ENCODE measurements at places on chromosomes 4 and X. TPM values are rescaled to one million over a fixed set of nuclear protein-coding genes. Genes with fewer than 3 reads are reported as not detected.
A peak's percentile ranks its signal among the peaks of the same experiment; 100 is the strongest.

DNA sequence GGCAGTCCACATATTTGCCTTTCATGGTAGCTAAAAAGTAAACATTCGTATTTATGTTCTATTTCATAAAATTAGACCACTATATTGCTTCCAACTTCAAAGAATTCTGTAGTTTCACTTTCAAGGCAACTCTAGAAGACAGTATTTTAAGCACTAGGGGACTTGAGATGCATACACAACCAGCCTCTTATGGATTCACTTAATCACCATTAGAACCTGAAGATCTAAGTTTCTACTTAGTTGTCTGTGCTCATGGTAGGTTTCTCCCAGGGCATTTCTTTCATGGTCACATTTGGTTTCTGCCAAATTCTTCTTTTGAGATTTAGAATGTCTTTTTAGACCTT, 209.9 kb upstream of the HCCS start:
- DNase-seq: no peak

GRCh38 chr4:75490155-75490554, 24.0 kb downstream of the RCHY1 start:
- DNase-seq: no peak

- no peak for DNase-seq
Observed at GRCh38 chr4:155590796-155591585, 75.7 kb upstream of the GUCY1A1 start.

- DNase-seq: no peak
Observed at GRCh38 chrX:14616301-14616700, 87.0 kb downstream of the GLRA2 start.

GRCh38 chrX:1392376-1393068, 609 bp upstream of the SLC25A6 start:
- DNase-seq: no peak

GRCh38 chr4:159235779-159236368, 133.0 kb downstream of the RAPGEF2 start:
- DNase-seq: no peak

- no peak for DNase-seq
Observed at GRCh38 chr4:173532725-173533511, 2.9 kb upstream of the HAND2 start.

GRCh38 chr4:37762294-37762990, 64.0 kb upstream of the PGM2 start:
- no peak for DNase-seq

- DNase-seq: no peak
Observed at GRCh38 chr4:66372706-66373105, 702.4 kb upstream of the EPHA5 start.

DNA sequence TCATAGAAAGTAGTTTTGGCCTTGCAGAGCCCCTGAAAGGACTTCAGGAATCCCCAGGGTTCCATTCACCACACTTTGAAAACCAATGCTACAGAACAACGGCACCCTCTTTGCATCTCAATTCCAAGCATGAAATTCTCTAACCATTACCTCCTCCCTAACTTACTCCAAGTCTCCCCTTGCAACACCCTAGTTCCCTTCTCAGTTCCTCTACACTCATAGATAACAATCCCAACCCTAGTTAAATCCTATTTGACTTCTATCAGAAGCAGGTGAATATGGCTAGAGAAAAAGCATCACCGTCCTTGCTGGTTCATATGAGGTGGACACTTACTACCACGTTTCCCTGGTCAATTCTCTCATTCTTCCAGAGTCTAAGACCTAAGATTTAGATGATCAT, 2.4 kb downstream of the RCHY1 start:
- DNase-seq: no peak

DNA sequence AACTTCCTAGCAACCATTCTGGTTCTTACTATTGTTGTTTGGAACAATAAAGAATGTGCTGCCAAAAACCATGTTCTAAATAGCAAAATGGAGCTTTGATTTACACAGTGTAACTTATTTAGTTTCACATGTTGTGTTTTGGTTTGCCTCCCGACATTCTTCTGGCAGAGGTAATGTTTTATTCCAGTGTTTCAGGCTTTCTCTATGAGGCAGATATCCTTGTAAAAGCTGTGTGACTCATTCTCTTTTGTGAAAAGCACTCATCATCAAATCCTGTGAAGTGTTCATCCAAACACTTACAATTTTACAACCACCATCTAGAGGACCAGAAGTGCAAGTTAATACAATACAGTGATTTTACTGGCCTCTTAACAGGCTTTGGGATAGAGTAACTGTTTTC, 219.0 kb upstream of the GIMD1 start:
- DNase-seq: no peak

GRCh38 chrX:21374994-21375707, 933 bp downstream of the CNKSR2 start:
- DNase-seq: no peak

- DNase-seq: no peak
Observed at GRCh38 chr4:54716478-54717065, 58.8 kb downstream of the KIT start.

GRCh38 chrX:63258144-63258543, 93.0 kb downstream of the SPIN4 start:
- DNase-seq: no peak

DNA sequence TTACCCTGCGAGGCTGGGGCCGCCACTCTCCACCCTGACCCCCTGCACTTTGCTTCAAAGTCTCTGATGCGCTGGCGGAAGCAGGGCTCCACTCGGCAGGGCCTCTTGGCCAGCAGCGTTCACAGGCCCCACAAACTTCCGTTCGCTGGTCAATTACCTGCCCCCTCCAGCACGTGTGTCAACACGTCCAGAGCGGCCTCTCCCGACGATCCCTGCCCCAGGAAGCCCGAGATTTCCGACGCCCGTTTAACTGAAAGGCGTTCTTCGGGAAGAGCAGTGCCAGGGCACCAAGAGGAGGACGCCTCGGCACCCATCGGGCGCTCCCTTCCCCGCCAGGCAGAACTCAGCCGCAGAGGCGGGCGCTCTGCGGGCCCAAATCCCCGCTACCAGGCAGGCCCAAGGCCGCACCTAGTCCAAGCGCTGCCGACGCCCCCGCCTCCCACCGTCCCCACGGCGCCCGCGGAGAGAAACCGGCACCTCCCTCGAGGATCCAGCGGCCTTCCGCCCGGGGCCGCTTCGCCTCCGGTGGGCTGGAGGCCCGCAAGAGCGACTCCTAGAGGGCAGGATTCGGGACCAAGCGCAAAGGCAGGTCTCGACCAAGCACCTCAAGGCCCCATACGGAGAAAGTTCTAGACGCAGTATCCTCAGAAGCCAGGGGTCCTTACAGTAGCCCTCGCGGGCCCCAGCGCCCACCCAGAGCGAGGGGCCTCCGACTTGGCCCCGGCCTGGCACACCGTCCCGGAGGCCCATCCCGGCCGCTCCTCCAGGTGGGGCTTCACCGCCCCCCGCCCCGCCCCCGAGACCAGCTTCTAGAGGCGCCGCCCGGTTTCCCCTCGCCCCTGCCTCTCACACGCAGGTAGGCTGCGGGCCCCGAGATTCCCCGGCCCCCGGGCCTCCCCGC, 586 bp downstream of the BCAP31 start:
- DNase-seq: no peak

DNA sequence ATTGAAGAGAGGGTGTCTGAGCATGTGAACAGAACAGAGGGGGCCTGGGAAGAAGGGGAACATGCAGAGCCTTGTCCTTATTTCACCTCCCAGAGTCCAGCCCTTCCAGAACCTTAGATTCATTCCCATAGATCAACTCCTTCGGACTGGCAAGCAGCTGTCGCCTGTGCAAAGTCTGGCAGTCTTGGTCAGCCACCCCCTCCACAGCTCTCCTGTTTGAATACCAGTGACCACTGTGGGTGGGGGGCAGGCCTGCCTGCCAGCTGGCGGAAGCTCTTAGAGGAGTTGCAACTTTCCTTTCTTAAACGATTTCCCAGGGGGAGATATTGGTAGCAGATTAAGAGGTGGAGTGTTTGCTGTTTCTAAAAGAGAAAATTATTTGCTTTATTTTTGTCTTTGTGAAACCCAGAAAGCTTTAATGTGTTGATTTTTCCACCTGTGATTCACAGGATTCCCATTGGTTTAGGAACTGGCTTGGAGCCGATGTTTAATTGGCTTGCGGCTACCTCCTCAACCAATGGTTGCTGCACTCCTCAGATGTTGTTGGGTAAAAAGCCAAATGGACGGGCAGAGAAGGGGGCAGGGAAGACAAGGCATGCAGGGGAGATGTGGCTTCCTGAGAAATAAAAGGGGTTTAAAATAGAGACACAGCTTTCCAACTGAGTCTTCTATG, 62.2 kb upstream of the PRPS1 start:
- no peak for DNase-seq

DNA sequence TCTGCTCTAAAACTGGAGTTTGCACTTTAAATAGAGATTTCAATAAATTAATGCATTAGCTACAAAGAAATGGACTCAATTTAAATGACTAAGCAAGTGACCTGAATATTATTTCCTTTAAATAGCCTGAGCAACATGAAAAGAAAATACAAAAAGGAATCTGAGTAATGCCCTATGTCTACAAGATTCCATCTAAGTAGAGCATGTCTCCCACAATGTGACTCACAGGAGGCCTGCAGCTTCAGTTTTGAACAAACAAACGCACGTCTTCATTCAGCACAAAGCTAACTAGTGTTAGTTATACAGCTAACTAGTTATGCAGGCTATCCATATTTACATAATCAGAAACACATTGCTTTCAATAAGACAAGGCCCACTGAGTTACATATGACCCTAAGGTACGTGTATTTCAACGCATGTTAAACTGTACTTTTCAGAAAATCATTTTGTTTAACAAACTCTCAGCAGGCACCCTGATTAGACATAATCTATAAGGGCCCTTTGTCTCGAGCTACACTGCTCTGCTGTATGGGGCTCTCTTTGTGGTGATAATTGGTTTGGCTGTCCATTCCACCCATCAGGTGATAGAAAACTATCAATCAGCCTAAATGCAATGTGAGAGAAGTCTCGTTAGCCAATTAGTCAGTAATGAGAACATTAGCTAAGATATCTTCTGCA, 116.5 kb downstream of the MAML3 start:
- DNase-seq: peak; percentile 51

- peak; percentile 20 for DNase-seq
Observed at GRCh38 chr4:14719053-14719452, 283.2 kb upstream of the CPEB2 start.

- DNase-seq: no peak
Observed at GRCh38 chr4:69849969-69850368, 10.0 kb downstream of the SULT1E1 start.

DNA sequence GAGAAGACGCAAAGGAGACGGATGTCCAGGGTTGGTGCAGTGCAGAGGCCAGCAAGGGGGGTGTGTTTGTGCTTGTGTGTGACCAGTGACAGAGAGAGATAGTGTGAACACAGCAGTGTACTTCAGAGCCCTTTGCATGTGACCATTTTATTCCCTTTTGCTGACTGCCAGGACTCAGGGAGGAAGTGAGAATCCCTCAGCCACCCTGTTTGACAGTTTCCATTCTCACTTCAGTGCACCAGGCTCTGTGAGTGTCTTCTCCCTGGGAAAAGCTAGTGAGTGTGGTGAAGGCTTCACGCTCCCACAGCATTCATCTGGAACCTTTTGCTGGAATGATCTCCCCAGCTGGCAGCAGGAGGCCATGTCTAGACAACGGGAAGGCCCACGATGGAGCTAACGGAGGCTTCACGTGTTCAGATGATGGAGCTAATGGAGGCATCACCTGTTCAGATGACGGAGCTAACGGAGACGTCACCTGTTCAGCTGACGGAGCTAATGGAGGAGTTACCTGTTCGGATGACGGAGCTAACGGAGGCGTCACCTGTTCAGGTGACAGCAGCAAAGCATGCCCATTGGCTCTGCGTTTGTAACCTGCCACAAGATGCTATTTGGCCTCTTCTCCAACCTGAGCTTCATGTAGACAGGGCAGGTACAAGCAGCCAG, 195.4 kb downstream of the AFAP1 start:
- no peak for DNase-seq

- DNase-seq: no peak
Observed at GRCh38 chrX:24676403-24677024, 17.2 kb upstream of the POLA1 start.

DNA sequence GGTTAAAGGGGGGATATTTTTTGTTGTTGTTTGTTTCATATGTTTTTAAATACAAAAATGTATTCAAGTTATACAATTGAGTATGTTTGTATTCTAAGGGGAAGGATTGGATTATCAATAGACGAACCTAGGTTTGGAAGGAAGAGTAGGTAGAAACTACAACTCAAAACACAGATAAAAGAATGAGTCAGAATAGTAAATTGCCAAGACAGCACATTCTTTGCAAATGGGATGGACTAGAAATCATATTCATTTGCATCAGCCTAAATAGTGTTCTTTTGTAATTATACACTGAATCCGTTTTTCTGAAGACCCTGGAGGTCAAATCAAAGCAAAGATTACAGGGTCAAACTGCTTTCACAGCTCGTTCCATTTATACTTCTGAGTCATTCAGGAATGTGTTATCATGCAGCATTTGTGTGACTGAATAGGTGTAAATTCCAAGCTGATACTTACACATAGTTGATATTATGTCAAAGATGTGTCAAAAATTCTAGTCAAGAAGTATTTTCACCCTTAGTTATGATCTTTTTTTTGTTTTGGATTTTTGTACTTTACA, 273.3 kb upstream of the FAT4 start:
- no peak for DNase-seq

- no peak for DNase-seq
Observed at GRCh38 chrX:12679522-12679921, 111.7 kb upstream of the PRPS2 start.

GRCh38 chr4:161186012-161186411, 977.8 kb downstream of the FSTL5 start:
- DNase-seq: no peak

DNA sequence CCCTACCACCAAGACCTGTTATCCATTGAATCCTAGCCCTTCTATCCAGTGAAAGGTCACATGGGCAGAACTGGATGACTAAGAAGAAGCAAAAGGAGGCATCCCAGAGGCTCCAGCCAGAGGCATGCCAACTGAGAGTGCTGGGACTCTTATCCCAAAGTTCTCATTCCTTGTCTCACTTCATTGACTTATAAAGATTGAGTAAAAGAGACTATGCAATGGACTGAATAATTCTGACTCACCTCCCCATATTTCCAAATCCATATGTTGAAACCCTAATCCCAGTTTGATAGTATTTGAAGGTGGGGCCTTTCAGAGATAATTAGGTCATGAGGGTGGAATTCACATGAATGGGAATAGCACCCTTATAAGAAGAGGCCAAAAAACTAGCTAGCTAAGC, 131.4 kb downstream of the COL25A1 start:
- DNase-seq: no peak

Gene PLP2
- total RNA-seq: 132 TPM

Gene TEX13C
- not detected for total RNA-seq

Gene SULT1E1
- not detected for total RNA-seq

Gene WAS
- 0.29 TPM for total RNA-seq

Gene FRAS1
- total RNA-seq: 9.1 TPM

Gene ADGRA3
- total RNA-seq: 35.3 TPM

Gene SLC25A4
- total RNA-seq: 25.0 TPM

Gene FAM241A
- total RNA-seq: 1.4 TPM

Gene CXorf65
- not detected for total RNA-seq

Gene STX18
- 23.9 TPM for total RNA-seq

Gene MAGED4B
- total RNA-seq: 7.2 TPM

Gene CFAP99
- total RNA-seq: not detected

Gene TLL1
- total RNA-seq: 2.0 TPM

Data from epithelial cell of proximal tubule (primary cell).